Astrocyte of the spinal cord (primary cell): ENCODE measurements at places on chromosomes 1 and 21.

DNA sequence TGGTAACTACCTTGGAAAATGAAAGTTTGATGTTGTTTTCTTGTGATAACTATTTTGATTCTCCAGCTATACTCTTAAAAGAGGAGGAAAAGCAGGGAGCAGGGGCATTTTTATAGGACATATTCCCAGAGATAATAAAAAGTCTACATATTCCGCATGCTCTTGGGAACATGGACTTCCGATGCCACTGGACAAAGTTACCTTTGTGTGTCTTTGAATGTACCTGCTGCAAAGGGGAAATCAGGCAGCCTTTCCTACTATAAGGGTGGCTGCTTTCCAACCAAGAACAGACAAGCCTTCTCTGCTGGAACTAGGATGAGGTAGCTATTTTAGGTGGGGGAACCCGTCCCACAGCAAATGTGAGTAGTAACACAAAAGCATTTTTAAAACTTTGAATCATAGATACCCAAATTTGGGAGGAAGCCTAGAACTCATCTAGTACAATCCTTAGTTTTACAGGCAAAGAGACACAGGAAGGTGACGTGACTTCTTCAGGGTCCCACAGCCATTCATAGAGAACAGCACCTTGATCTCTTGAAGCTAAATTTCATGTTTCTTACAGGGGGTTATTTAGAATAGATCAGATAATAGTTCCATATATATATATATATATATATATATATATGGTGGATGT is 179.9 kb downstream of the FASLG start:
- DNase-seq, result no peak

DNA sequence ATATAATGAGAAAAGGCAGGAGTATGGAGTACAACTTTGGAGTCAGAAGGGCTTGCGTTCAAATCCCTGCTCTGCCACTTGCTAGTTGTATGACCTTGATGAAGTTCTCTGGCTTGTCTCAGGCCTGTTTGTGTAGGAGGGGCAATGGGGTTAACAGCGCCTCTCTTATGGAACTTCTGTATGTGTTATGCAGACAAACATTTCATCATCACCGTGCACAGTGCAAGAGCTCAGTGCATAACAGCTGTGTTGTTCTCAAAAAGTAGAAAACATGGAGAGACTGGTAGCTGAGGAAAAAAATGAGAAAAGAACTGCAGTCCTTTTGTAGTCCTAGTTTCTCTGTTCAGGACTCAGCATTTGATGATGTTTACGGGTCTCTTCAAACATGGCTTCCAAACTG is 10.4 kb upstream of the ZNF648 start:
- DNase-seq, result no peak

DNA sequence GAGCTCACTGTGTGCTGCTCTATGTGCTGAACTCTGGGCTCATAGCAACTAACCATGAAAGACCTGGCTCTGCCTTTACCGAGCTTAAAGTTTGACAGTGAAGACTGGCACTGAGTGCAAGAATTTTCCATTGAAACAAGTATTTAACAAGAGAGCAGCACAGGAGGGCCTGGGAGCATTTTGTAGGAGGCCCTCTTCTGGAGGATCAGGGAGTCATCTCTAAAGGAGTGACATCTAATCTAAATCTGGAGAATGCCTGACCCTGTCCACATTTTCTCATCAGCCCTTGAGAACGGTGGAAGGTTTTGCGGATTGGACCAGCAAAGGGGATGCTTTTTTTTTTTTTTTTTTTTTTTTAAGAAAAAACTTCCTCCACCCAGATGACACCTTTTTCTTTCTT is 150.8 kb downstream of the ROR1 start:
- DNase-seq, result no peak

GRCh38 chr1:45493116-45493697 is 2.2 kb upstream of the TESK2 start:
- peak; percentile 56 for DNase-seq

DNA sequence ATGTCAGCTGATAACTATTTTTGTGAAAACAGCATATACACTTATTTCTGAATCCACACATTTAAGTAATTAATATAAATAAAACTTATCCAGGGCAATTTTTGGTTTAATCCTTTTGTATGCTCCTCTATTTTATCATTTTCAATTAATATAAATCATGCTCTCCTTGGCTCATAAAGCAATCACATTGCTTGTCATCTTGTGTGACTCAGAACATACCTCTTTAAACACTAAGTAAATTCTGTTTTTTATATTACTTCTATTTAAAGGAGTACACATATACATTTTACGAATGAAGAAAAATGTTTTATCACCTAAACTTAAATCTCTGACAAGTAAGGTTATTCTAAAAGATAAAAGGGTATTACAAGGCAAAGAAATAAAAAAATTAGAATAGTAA is 175.3 kb downstream of the USH2A start:
- DNase-seq, result no peak

- DNase-seq, result no peak
Observed at GRCh38 chr1:5481889-5482288, 510.3 kb downstream of the NPHP4 start.

DNA sequence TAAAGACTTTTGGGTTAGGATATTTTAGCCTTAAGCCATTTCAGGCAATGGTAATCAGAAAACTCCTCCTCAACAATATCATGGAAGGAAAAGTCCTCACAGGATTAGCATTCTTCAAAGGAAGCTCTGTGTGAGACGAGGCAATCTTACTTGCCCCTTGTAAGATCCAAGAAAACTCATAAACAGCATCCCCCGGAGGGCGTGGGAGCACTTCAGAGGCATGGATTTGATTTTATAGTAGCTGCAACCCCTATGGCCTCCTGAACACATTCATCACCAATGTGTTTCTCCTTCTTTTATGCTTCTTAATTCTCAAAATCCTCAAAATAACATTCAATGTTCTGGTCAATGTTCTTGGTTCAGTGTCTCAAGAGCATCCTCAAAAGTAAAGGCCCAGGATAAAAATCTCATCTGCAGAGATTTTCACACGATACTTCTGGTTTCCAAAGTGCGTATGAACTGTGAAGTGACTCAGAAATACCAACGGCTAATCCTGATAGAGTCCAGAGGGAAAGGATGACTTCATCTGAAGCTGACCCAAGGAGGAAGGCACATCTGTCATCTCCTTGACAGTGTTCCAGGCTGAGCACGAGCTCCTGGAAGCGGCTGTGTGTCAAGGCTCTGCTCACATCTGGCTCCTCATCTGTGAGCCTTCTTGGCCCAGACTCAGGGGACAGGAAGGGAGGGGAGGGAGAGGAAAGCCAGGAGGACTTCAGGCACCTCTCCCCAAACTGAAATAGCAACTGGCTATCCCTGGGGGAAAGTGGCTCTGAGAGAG is 49.3 kb upstream of the PSEN2 start:
- DNase-seq, result peak; percentile 97

- peak; percentile 43 for DNase-seq
Observed at GRCh38 chr1:177511036-177511435, 340.3 kb downstream of the BRINP2 start.

GRCh38 chr1:5225707-5226704 is 571.6 kb downstream of the AJAP1 start:
- DNase-seq, result no peak

GRCh38 chr1:105914403-105914802 is 1142.1 kb upstream of the PRMT6 start:
- DNase-seq, result no peak

DNA sequence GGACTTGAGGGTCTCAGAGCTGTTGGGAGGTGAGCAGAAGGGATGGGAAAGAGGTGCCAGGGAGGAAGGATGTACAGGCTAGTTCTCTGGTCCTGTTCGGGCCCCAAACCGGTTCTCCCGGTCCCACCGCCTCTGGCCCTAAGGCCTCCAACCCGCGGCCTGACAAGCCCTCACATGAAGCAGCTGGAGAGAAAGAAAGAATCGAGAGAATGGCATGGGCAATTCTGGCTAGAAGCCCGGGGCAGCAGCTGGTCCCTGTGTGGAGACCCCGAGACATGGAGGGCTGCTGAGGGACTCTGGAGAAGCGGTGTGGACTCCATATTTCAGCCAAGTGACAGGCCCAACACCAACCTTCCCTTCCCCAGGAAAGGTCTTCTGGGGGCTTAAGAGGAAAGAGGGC is 730 bp downstream of the CDC42SE1 start:
- no peak for DNase-seq

DNA sequence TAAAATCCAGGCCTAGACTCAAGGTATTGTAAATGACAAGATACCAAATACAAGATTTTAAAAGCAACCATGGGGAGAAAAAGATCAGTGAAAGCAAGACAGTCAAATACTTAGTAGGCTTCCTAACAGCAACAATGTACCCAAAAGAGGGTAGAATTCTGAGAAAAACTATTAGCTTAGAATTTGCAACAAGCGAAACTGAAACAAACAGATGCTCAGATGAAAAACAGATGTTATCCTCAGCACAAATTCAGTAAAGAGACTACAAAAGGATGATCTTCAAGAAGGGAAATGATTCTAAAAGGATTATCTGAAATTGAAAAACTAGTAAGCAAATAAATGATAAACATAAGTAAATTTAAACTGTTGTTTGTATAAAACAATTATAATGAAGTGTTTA is 40.0 kb downstream of the PDC start:
- DNase-seq, result peak; percentile 12

DNA sequence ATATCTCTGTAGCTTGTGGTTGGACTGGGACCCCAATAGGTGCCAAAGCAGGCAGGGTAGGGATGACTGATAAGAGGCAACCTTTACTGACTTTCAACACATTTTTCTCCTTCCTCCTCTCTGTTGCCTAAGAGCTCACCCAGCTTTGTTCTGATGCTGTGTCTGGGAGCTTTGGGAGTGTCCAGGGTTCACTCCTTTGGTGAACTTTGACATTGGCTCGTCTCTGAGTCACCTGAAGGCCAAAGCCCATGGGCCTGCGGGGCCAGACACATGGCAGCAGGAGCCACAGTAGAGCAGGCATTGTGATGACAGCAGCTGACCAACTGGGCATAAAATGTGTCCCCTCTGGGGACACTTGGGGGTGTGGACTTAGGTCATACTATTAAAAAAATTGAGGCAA is 99.5 kb upstream of the ZNF644 start:
- no peak for DNase-seq

DNA sequence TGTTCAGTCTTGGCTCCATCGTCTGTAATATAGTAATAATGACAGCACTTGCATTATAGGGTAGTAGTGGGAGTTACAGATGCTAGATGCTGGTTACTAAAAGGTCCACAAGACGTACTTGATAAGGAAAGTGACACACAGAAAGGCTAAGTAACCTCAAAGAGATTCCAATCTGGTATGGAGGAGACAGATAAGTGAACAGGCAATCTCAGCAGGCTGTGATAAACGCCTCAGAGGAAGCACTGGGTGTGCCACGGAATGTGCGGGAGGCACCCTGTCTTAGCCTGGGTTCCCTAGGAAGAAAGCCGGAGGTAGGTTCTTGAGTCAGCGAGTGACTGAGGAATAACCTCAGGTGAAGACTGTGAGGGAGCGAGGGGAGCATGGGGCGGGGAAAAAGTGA is 4.6 kb upstream of the CTPS1 start:
- DNase-seq, result no peak

GRCh38 chr1:1149416-1149815 is 24.3 kb upstream of the TTLL10 start:
- no peak for DNase-seq

DNA sequence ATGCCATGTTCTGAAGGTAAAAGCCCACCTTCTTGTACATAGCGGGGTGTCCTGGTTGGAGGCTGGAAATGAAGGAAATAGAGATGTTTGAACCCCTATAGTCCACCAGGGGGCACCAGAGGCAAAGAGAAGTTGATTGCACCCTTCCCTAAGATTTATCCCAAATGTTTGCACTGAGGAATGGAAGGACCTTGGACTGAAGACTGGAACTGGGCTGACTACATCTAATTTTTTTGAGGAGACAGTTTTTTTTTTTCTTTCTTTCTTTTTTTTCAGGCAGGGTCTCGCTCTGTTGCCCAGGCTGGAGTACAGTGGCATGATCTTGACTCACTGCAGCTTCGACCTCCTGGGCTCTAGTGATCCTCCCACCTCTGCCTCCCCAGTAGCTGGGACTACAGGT is 55.3 kb upstream of the EIF4G3 start:
- peak; percentile 50 for DNase-seq

DNA sequence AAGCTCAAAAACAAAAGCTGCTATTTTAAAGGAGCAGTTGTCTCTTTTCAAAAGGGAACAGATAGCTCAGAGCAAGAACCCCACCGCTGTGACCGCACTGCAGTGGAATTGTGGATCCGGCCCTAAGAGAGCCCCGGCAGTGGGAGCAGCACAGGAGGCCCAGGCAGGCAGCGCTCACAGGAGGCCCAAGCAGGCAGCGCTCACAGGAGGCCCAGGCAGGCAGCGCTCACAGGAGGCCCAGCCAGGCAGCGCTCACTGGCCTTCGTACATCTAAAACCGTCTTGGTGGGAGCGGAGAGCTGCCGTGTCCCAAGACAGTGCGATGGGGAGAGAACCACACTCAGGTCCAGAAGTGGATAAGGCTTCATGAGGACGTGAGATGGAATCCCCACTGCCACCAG is 4.0 kb downstream of the TFF3 start:
- no peak for DNase-seq

GRCh38 chr1:224253721-224254120 is 70.7 kb downstream of the DEGS1 start:
- peak; percentile 44 for DNase-seq

DNA sequence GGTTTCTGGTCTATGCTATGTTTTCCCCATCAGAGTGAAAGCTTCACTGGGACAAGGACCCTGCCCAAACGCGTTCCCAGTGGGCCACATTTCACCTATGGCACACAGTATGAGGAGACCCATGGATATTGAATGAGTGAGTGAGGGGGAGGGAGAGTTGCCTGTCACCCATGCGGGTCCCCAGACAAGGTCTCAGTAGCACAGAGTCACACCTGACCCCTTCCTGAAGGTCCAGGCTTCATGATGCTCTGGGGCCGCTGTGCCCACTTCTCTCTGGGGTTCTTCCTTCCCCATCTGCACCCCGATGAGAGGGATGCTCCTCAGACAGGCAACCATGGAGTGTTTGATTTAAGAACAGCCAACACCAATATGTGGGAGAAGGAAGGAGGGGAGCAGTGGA is 72.3 kb upstream of the CSF3R start:
- DNase-seq, result no peak

GRCh38 chr1:6220236-6220635 is 14.3 kb downstream of the RNF207 start:
- DNase-seq, result no peak
